NCI-H1417 treated with DMSO at 0.1 percent for 48 hours (cell line): ENCODE measurements at places on chromosomes 2 and 18.
A peak's percentile ranks its signal among the peaks of the same experiment; 100 is the strongest.

GRCh38 chr18:8847900-8848299, 142.5 kb downstream of the MTCL1 start:
- DNase-seq: no peak

DNA sequence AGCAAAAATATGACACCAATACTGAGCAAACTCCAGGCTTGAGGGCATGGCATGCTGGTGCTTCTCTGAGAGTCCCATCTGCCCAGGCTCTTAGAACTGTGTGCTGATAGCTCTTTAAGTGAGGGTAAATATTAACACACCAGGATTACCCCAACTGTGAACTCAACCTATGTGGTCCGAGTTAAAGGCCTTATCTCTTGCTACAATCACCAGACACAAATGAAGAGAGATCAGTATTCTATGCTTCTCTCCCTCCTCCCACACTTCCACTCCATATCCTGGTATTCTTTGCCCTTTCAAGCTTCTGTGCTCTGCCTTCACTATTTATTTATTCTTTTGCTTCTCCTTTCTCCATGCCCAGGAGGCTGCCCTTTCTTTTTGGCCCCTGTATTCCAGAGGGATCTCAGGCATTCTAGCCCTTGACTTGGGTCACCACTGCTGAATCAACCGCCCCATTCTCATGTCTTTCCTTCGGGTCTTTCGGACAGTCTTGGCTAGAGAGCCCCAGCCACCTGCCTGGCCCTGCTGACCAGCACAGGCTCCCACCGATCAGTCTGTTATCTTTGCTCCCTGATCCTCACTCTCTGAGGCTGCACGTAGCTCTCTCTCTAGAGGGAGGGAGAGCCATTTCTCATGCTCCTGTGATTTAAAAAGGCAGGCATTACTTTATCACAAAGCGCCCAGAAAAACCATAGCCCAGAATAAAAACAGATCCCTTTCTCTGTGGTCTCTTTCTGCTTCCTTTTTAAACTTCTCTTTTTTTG, 17.2 kb upstream of the HK2 start:
- no peak for DNase-seq

DNA sequence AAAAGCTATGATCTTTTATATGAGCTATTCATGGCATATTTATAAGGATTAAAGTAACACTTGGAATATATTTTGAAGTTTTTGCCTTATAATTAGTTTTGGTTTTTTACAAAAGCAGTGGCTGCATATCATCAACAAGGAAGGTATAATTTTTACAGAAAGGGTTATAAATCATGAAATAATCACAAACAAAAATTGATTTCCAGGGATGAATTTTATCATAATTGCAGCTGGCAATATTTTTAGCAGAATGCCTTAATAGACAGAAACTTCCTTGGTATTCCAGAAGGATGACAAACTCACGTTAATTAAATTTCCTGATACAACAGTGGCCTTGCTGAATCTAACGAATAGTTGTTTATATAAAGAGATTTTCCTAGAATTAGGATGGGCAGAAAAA, 260.5 kb upstream of the SLC39A10 start:
- no peak for DNase-seq

GRCh38 chr18:37443325-37444055, 122.1 kb downstream of the CELF4 start:
- DNase-seq: no peak

GRCh38 chr18:75784390-75784789, 356.9 kb upstream of the SMIM21 start:
- DNase-seq: no peak

DNA sequence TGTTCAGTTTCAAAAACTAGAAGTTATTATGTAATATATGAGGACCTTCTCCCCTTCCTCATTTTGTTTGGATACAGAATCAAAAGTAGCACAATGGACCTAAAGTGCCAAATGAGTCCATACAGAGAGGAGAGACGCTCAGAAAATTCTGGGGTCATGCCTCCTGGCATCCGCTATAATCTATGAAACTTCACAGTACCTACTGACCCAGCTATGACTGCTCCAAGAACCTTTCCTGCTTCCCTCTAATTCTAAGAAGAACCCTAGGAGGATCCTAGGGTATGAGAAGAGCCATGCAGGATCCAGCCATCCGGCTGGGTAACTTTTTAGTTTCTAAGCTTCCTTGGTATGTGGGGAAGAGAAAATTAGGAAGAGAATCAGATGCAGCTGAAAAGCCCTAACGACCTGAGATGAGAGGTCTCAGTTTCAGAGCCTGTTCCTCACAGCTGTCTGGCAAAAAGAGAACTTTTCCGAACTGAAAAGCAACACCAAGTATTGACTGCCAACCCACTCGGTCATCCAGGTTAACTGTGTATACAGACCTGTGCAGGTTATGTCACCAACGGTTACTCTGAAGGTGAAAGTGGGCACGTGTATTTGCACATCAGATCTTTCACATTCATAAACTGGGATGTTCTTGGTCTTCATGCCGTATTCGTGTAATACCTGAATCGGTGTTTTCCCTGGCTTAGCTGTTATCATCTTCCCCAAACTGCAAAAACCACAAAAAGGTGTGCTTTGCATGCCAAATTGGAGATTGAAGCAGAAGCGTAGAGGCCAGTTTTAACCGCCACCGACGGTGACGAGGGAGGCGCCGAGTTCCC, 1.1 kb downstream of the PRKRA start:
- no peak for DNase-seq

DNA sequence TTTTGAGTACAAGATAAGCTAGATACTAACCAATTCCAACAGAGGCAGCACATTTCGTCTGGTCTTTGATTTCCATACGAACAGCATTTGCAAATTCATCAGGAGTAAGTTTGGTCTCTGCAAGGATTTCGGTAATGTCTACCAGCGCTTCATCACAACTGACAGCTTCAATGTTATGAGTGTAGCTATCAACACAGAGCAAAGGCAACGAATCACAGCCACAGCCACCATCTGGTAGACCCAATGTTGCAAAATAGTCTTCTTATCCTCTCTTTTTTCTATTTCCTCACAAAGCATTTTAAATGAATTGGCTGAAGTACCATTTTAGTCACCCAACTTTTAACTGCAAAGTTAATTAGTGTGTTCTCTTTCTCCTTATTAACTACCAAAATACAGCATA, 68.3 kb downstream of the REV1 start:
- DNase-seq: no peak

DNA sequence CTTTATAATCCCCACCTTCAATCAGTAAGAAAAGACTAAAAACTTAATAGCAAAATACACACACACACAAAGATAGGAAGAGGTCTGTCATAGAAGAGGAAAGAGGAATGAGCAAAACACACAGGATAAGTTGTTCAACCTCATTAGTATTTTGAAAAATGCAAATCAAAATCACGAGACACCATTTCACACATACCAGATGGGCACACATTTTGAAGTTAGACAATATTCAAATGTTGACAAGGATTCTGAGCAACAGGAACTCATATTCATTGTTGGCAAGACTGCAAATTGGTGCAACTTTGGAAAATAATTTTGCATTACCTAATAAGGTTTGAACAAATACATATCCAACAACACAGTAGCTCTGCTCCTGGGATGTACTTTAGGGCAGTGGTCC, 127.6 kb downstream of the RAB3GAP1 start:
- DNase-seq: no peak

DNA sequence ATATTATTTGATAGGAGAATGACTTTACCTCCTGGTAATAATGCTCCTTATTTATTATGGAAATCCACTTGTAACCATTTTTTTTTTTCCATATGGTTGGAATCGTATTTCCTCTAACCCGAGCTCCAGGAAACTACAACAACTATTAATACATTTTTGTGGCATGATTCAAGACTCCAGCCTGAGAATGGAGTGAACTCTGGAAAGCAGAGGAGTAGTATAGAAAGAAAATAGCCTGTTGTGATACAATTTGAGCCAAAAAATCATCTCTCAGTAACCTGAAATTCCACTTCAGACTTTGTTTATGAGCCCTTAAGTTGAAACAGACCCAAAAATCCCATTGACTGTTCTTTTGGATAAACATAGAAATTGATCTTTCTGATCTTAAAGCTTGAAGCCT, 921.1 kb downstream of the SOCS6 start:
- no peak for DNase-seq

GRCh38 chr18:10775026-10775425, 249.2 kb downstream of the NAPG start:
- no peak for DNase-seq

GRCh38 chr2:38248255-38248654, 128.8 kb downstream of the ATL2 start:
- no peak for DNase-seq

DNA sequence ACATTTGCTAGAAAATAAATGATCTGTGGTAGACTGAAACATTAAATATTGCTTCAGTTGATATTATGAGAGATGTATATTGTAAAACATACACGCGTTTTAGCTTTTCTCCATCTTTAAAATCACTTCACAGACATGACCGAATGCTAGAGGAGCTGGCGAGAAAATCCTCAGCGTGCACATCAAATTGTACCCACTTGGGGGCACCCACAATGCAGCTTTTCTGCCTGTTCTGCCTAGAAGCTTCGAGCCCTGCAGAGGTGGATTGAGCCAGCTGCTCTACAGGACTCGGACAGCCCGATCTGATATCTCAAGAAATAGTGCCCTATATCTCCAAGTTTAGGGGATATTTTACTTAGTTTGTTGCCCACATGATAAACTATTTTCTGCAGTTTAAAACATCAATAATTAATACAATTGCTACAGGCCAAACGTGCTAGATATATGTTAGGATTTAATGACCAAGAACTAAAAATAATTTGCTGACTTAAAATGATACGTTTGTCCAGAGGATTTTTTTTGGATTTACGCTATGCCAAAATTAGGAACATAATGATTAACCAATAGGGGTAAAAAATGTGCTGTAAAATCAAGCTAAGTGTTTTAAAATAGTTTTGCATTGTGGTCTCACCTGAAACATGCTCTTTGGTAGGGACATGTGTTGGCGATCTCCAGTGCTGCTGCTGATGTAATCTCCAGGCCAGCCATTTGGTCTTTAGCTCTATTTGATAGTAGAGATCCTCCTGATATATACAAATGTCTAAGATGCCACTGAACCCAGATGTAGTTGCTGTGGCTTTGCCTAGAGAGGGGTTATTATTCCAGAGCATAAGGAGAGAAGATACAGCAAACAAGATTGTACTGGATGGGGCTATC, 22.3 kb upstream of the ATP5MC3 start:
- DNase-seq: no peak

GRCh38 chr2:109408043-109408335, 205.8 kb downstream of the SEPTIN10 start:
- DNase-seq: no peak

DNA sequence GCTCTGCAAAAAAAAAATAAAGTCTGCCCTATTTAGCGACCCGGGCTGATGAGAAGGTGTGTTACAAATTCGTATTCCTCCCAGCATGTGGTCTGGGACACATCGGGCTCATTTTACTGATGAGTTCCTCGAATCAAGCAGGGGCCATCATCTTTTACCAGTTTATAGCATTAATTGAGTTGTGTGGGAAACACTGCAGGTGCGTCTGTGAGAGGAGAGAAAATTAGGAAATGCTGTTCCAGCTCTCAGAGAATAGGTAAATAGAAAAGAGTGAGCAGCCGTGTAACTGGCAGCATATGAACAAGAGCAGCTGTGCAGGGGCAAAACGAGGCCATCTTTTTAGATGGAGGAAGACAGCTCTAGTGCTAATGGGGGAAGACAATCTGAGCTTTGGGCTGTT, 216.7 kb downstream of the SETBP1 start:
- DNase-seq: peak; percentile 62
